ENCODE measurements at places on chromosomes 7 and 10.

GRCh38 chr10:71229726-71230655 lies 17.6 kb downstream of the UNC5B start:
- no peak for DNase-seq

DNA sequence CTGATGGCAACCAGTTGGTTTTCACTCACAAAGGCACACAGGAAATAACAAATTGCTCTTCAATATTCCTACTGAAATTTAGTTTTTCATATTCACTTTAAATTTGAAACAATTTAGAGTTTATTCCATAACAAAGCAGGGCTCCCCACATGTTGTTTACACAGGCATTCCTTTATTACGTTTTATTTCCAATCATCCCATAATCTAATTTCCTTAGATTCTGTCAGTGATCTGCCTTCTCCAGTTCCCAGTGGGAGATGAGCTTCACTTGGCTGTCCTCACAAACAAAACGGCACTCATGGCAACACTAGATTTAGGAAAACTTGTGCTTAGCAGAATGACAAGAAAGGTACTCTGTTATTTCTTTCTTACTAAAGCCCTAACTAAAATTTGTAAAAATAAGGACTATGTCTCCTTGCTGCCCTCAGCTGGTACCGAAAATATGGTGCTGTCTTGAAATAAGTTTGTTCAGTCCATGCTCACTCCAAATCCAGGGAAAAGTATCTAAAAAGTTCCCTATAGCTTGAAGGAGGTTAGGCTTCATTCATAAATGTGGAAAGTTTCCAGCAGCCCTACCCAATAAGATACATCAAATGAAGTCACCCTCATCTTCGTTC lies 23.0 kb downstream of the PHYH start:
- DNase-seq = no peak

GRCh38 chr7:99752356-99752755 lies 17.4 kb upstream of the CYP3A7 start:
- DNase-seq = no peak

DNA sequence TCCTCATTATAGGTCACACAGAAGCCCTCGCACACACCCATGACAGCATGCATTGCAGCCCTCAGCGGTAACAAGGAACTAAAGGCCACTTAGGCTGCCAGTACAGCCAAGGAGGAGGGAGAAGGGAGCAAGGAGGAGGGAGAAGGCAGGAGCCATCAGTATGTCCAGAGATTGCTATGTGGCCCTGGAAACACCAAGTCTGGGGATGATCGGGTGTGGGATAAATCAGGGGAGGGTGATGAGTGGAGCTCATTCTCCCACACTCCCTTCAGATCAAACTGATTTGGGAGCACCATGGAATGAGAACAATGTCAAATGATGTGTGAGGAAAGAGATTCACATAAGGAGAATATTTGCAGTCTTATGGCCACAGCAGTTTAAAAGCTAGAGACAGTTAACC lies 350.9 kb downstream of the TNS3 start:
- DNase-seq = peak; percentile 36

DNA sequence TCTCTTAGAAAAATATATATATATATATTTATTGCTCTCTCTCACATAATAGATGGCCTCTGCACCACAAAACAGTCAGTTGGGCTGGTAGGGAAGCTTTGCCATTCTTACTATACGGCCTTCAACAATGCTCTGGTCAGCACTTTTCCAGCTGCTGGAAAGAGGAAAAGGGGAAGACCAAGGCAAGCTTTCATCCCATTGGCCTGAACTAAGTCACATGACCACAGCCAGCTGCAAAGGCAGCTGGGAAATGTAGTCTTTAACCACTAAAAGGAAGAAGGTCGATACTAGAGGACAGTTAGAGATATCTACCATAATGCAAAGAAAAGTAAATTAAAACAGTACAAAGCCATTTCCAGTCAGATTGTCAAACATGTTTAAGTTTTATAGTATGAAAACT lies 58.4 kb upstream of the MACROH2A2 start:
- peak; percentile 28 for DNase-seq

- no peak for DNase-seq
Observed at GRCh38 chr7:23191022-23191421, 9.2 kb downstream of the NUP42 start.

DNA sequence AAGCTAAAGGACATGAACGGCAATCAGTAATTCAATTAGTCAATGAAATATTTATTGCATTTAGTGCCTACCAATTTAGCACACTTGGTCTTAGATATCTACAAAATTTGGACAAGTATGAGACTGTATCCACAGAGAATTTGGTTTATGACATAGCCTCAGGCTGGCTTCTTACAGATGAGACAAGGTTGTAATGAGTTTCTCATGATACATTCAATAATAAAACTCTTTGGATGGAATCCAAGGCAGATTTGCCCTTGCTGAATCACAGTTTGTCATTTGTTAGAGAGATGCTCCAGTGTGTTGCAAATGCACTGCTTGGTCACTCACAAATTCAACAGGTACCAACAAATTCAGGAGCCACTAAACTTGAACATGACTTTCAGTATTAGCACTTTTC lies 162.5 kb downstream of the GPR37 start:
- DNase-seq = no peak

- no peak for DNase-seq
Observed at GRCh38 chr10:20396205-20396604, 500.9 kb downstream of the NEBL start.

DNA sequence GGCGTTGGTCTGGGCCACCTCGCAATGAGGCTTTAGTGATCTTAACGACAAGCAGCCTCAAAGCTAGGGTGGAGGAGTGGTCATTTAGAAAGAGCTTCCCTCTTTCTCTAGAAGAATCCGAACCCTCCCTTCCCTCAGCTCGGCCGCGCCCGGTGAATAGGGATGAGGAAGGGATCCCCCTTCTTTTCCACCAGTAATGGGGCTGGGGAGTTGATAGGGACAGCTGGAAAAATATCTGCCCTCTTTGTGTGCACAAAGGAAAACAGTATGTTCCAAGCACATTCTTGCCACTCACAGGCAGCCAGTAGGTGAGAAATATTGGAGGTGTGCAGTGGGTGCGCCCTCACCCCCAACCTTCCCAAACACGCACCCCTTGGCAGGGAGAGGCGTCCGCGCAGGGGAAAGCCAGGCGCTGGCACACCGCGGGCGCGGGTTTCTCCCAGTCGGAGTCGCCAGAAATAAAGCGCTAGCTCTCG lies 6.5 kb downstream of the DLX5 start:
- DNase-seq = no peak

DNA sequence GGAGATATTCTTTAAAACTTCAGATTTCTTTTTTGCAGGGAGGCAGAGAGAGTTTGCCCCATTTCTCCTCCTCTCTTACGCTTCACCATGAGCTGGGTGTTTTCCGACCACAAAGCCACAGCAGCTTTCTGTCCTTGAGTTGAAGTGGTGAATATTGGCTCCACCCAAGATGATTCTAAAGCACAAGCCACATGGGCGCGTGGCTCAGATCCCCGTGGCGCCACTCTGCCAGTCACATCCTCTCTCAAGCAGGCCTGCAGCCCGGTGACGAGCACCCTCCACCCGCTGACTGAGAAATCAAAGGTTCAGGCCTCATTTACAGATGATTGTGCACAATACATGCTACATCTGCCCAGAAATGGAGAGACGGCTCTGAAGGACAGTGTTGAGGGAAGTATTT lies 27.6 kb upstream of the RNF32 start:
- DNase-seq = no peak

DNA sequence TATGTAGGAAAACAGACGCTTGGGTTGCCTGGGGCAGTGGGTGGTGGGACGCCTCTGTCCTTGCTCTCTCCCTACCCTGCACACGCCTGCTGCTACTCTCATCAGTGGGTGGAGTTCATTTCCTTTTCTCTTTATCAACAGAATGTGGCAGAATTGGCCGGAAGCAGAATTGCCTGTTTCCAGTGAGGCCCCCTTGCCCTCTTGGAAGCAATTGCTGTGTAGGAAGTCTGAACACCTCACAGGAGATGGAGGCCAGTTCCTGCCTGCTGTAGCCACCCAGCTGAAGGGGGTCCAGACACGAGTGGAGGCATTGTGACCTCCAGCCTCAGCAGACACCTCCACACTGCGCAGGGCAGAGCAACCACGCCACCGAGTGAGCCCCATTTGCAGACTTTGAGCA lies 331.6 kb upstream of the ZNF32 start:
- no peak for DNase-seq

GRCh38 chr10:1187855-1188557 lies 131.8 kb downstream of the WDR37 start:
- no peak for DNase-seq

DNA sequence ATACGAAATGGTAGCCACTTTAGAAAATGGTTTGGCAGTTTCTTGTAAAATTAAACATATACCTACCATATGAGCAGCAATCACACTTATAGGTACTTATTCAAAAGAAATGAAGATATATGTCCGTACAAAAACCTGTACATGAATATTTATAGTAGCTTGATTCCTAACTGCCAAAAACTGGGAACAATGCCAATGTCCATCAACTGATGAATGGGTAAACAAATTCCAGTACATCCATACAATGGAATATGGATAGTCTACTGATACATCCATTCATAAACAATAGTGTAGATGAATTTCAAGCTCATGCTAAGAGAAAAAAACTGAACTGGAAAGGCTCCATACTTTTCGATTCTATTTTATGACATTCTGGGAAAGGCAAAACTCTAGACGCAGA lies 68.5 kb downstream of the AGK start:
- DNase-seq = no peak

- DNase-seq = no peak
Observed at GRCh38 chr7:39606352-39606751, 17.0 kb upstream of the RALA start.
